ENCODE measurements at places on chromosomes 6 and 20.

- no peak for DNase-seq
Measured at GRCh38 chr6:115680621-115681020, 380.1 kb downstream of the FRK start.

DNA sequence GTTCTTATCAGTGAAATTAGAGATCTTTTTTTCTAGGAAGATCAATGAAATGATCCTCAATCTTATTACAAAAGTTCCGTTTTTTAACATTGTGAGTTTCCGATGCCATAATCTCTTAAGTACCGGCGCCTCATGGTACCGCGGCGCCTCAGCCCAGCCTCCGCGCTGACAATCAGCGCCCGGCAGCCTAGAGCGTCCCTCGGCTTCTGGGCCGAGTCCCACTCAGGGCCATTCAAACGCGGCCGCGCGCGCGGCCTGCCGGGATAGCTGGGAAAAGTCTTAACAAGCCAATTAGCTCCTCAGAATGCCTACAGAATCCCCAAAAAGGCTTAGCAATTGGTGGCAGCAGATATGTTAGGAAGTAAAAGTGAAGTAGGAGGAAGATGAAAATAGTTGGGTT lies 204.8 kb downstream of the ADGB start:
- no peak for DNase-seq

DNA sequence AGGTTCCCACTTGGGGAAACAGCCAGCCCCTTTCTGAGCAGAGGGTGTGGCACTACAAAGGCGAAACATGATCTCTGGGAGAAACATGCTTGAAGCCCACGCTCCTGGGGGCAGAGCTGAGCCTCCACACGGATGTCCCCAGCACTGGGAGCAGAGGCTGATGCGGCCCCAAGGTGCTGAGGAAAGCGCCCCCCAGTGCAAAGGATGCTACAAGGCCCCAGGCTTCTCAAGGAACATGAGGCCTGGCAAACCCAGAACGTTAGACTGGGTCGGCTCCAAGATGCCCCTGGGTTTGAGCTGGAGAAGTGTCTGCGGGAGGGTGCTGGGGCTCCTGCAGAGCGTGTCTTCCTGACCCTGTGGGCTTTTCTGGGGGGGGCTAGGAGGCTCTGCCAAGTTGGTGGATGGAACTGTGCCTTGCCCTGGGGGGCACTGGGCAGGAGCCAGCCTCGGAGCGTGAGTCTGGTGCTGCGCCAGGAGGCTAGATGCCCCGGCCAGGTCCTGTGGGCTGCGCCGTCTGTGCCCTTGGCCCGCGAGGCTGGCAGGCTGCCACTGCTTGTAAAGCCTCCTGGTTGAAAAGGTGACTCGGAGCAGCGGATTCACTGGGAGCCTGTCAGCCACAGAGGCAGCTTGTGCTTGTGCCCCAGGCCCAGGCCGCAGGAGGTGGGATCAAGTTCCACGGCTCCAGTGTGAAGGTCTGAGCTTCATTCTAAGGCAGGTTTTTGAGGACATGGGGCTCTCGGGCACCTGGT lies 8.1 kb downstream of the SYNJ2 start:
- DNase-seq: no peak

- DNase-seq: no peak
Measured at GRCh38 chr6:104955927-104956730, 778 bp upstream of the LIN28B start.

DNA sequence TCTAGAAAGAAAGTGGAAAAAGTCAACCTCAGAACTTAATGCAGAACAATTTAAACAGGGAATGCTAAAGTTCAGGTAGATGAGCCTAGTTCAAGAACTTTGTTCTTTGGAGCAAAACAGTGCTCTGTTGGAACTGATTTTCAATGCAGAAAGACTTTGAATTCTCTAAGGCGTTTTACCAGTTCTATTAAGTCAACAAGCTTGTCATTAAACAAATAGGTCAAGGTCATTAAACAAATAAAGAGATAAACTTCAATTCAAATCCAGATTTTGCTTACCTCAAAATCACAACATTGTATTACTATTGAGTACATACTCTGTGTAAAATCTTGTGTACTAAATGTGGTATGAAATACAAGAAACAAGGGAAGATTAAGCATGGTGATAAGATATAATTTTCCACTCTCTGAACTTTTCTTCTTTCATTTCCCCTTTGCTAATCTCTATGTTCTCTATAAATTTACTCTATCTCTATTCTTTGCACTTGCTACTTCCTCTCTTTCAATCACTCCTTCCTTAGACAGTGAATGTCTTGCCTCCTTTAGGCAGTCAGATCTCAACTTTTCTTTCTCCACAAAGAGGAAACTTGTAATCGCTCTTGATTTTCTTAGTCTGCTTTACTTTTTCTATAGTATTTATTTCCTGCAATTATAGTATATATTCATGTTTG lies 160.8 kb upstream of the KHDRBS2 start:
- DNase-seq: no peak

DNA sequence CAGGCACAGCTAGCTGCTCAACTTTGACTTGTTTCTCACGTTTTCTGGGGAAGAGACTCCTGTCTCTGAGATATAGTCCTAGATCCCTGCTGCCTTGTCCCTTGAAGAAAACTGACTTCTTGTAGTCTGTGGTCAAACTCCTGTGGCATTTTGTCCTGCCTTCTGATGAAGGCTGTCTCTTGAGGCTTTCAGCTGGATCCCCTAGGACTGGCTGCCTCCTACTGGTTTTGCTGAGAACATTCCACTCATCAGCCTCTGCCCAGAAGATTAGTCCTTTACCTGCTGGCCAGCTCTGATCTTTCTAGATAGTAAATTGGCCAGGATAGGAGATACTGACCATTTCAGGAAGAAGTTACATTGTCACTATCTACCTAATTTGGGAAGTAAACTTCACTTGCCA lies 71.9 kb upstream of the CNR1 start:
- DNase-seq: peak; percentile 17

- no peak for DNase-seq
Measured at GRCh38 chr6:89350281-89350966, 2.1 kb downstream of the UBE2J1 start.

GRCh38 chr6:15682965-15683822 lies 20.4 kb upstream of the DTNBP1 start:
- DNase-seq: no peak

DNA sequence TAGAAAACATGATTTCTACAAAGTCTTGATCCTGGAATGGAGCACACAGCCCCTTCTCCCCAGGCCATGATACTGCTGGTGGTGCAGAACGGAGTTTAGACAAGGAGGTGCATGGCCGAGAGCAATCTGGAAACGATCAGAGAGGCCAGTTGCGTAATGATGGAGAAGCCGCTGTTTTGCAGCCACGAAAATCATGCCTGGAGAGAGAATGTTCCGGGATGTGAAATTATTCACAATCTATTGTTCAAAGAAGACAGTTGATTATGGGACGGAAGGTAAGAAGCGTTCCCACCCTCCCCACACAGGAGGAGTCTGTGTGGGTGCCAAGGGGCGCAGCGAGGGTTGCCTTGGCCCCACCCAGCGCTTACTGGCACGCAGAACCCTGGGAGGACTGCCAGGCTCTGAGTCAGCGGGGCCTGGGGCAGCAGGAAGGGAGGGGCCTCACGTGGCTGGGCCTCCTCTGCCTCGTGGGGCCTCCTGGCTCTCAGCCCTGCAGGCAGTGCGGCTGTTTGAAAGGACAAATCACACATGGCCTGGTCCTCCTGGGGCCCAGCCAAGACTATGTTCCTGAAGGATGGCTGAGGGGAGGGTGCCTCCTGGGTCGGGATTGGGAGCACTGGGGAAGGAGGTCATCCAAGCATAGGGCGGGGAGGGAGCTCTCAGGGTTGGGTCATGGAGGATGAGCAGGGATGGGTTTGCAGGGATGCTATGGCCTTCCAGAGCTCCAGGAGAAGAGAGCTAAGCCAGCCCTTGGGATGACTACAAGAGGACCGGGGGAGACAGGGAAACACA lies 8.7 kb upstream of the AP5S1 start:
- DNase-seq: peak; percentile 91

DNA sequence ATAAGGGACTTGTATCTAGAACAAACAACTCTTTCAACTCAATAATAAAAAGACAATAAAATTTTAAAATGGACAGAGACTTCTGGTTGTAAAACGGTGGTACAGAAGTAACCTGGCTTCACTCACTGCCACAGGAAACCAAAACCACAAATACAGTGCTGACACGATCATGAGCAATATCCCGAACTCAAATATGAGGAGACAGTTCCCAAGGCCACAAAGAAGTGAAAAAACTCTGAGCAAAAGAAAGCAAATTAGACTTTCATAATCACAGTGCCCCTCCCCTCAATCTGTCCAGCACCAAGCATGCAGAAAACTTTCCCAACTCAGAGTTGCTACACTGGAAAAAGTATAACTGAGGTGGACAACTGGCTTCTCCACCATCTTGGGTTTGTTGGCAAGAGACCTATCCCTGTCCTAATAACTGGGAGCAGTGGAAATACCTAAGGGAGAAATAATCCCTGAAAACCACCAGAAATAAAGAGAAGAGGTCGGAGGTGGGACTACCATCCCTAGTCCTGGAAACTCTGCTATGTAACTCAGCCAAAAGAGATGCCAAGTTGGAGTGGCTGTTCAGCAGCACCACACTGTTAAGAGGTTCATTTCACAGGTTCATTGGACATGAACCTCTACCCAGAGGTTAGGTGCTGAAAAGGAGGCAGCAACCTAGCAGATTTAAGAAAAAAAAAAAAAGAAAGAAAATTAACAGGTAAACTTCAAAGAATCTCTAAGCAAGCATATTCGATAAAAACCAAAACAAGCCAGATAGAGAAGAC lies 55.5 kb downstream of the REV3L start:
- no peak for DNase-seq

- no peak for DNase-seq
Measured at GRCh38 chr6:124200661-124201060, 397.0 kb downstream of the NKAIN2 start.

DNA sequence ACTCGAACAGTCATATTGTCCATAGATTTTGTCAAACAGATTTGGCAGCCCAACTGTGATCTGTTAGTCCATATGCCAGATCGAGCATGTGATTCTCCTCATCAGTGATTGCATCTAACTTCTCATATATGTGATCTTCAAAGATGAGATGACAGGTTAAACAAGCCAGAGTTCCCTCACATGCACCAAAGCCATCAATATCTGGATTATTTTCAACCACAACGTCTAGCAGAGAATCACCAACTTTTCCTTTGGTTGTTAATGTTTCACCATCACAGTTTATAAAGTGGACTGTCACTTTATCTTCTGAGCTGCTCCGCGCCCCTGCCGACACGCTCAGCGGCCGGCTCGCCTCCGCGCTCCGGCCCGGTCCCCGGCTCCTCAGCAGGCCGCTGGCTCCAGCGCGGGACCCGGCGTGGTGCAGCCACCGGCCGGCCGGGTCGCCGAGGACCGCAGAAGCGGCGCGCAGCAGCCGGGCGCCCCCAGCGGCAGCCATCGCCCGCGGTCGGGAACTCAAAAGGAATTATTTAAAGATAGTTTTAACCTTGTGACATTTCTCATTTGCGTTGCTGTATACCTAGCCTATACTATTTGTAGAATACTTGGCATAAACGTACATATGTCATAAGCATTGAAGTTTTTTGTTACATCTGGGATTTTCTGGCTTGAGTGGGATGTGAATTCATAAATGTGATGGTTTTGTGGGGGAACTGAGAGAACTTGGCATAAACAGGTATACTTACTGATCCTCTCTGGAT lies 40.1 kb upstream of the DYNLRB1 start:
- DNase-seq: peak; percentile 32

DNA sequence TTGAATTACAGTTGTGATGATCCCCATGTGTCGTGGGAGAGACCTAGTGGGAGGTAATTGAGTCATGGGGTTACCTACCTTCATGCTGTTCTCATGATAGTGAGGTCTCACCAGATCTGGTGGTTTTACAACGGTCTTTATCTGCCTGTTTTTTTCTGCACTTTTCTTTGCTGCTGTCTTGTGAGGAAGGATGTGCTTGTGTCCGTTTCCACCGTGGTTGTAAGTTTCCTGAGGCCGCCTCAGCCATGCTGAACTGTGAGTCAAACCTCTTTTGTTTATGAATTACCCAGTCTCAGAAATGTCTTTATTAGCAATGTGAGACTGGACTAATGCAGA lies 6.5 kb upstream of the RANBP9 start:
- DNase-seq: no peak

Data from stimulated activated CD4-positive, alpha-beta T cell treated with anti-CD3 and anti-CD28 coated beads, Interleukin-2, amount 100 ng/mL, for 24 hours (primary cell).